Tibial nerve (tissue), 4 donors: ENCODE measurements at places on chromosomes 6 and 20. TPM values are rescaled to one million over a fixed set of nuclear protein-coding genes. Genes with fewer than 3 reads are reported as not detected.

AIF1 gene
- 51.5 TPM for total RNA-seq

GSTA4 gene
- total RNA-seq, result 34.7 TPM

BACH2 gene
- 11.1 TPM for total RNA-seq

TRMT6 gene
- 13.6 TPM for total RNA-seq

SEMG1 gene
- not detected for total RNA-seq

DYNLT2 gene
- total RNA-seq, result 2.2 TPM

SLC25A27 gene
- 47.4 TPM for total RNA-seq

SALL4 gene
- 1.2 TPM for total RNA-seq

GPX5 gene
- total RNA-seq, result not detected

ATP6V1G2 gene
- total RNA-seq, result 2.4 TPM

RAB44 gene
- total RNA-seq, result 0.39 TPM

NMBR gene
- total RNA-seq, result 1.1 TPM

DNA sequence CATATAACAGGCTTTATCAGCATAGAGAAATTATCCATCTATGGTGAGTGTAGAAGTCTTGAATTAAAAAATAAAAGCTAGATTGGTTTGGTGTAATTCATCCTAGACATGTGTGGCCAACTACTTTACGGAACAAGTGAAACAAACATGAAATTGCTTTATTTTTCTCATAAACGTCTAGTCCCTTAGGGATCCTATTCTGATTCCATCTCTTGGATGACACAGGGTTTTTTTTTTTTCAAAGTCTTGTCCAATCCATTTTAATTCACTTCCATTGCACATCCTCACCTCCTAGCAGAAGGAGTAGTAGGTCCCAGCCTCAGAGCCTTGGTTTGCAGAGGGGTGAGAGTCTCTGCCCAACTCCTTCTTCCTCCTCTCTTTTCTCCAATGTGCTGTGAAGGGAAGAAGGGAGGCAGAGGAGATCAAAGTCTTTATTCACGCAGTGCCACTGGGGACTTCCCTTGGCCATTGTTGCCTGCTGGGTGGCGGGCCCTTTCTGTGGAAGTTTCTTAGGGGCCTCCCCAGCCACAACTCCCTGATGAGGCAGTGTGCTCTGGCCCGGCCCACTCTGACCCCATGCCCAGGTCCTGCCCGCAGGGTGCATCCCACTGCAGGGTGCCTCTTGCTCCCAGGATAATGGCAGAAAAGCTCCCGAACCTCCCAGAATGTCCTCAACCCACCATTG is 104.4 kb upstream of the SNX9 start:
- DNase-seq, result no peak

DNA sequence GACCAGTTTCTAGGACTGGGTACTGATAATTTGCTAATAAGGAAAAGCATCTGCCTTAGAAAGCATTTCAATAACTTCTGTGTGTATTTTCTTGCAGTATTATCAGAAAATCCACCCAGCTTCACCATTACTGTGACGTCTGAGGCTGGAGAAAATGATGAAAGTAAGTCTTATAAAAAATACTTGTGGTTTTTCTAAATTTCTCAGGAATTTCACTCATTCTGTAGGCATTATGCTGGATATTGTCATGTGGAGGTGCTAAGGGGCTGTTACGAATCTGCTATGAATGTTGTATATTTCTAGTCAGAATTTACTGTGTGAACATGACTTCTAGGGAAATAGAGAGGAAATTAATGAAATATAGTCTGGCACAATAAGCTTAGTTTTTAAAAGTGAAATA is 8.9 kb downstream of the RWDD1 start:
- no peak for DNase-seq

DNA sequence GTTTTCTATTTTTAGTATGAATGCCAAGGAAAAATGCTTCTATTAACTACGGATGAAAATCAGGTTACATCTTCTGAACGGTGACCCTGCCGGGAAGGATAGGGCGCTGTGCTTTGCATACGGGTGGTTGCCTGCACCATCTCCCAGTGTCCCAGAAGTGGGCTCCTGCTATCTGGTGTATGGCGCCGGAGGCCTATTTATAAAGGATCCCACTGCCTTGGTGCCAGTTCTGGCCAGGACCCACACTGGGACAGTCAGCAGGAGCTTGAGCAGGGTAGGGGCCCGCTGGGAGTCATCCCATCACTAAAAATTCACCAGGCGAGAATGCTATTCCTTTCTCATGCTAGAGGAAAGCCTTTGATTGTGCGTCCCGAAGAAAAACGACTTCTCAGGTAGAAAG is 22.9 kb downstream of the TMEM242 start:
- no peak for DNase-seq

- no peak for DNase-seq
Observed at GRCh38 chr6:14929291-14929690, 316.6 kb upstream of the JARID2 start.

- DNase-seq, result no peak
Observed at GRCh38 chr6:165920896-165921671, 246.6 kb downstream of the TBXT start.

DNA sequence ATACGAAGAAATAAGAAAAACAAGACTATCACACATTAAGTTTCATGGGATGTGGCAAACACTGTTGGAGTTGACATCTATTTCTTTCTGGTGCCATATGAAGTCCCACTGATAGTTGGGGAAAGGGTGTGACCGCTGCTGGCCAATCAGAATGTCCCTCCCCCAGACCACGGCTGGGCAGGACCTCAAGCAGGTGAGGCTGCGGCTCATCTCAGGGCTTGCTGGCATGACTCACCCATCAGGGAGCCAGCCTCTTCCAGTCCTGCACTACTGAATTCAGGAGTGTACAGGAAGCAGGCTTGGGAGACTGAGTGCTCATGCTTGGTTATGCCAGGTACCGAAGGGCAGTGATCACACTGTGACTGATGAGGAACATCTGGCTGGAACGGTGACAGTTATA is 18.9 kb downstream of the PREP start:
- DNase-seq, result no peak

- no peak for DNase-seq
Observed at GRCh38 chr6:98124171-98124570, 710.2 kb upstream of the POU3F2 start.

GRCh38 chr20:37257988-37258387 is 3.6 kb downstream of the GHRH start:
- DNase-seq, result no peak

- DNase-seq, result peak; percentile 48
Observed at GRCh38 chr20:38730989-38731737, 6.9 kb downstream of the SLC32A1 start.

DNA sequence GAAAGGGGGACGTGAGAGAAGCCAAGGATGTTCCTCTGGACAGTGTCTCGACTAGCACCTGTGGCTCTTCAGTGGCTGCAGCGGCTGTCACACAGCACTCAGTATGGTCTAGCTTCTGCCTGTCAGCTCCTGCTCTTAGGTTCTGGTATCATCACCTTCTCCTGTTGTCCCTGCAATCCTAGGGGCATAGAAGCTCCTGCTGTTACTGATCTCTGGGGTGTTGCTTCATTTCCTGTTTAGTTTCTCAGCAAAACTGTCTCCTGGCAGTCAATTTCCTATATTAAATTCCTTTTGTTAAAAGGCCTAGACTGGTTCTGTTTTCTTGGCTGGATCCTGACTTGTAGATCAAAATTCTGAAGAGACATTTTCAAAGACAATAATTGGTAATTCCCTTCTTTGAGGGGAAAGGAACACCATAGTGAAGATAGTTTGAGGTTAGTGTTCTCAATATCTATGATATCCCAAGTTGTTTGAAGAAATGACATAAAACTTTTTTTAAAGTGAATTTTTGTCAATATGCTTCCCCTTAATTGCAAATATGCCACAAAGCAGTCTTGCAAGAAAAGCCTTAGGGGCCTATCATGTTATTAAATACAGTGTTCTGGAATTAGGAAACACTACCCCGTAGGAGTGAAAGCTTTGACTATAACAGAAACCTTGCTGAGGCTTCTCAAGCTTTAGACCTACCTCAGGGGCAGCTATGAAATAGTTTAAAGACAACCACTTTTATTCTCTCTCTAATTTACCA is 148.5 kb downstream of the KIF6 start:
- no peak for DNase-seq

DNA sequence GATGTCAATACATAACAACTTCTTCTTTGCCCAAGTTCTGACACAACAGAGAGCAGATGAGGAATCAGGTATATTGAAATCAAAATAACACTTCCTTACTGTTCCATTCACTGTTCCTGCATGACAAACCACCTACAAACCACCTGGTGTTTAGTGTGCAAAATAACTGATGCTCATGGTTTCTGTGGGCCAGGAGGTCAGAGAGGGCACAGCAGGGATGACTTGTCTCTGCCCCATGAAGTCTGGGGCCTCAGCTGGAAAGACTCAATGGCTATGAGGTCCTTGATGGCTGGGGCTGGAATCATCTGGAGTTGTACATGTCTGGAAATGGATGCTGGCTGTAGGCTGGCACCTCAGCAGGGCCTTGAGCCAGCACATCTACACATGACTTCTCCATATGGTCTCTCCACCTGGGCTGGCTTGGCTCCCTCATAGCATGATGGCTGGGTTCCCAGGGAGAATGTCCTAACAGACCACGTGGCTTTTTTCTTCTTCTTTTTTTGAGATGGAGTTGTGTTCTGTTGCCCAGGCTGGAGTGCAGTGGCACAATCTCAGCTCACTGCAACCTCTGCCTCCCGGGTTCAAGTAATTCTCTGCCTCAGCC is 7.4 kb upstream of the COX4I2 start:
- DNase-seq, result no peak

DNA sequence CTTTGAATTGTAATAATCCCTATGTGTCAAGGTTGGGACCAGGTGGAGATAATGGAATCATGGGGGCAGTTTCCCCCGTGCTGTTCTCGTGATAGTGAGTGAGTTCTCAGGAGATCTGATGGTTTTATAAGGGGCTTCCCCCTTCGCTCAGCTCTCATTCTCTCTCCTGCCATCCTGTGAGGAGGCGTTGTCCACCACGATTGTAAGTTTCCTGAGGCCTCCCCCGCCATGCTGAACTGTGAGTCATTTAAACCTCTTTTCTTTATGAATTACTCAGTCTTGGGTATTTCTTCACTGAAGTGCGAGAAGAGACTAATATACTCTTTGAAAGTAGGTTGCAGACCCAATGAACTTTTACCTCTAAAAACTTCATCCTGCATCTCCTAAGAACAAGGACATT is 39.2 kb upstream of the KCNG1 start:
- DNase-seq, result no peak

- DNase-seq, result no peak
Observed at GRCh38 chr20:14992153-14992552, 654.7 kb upstream of the FLRT3 start.

DNA sequence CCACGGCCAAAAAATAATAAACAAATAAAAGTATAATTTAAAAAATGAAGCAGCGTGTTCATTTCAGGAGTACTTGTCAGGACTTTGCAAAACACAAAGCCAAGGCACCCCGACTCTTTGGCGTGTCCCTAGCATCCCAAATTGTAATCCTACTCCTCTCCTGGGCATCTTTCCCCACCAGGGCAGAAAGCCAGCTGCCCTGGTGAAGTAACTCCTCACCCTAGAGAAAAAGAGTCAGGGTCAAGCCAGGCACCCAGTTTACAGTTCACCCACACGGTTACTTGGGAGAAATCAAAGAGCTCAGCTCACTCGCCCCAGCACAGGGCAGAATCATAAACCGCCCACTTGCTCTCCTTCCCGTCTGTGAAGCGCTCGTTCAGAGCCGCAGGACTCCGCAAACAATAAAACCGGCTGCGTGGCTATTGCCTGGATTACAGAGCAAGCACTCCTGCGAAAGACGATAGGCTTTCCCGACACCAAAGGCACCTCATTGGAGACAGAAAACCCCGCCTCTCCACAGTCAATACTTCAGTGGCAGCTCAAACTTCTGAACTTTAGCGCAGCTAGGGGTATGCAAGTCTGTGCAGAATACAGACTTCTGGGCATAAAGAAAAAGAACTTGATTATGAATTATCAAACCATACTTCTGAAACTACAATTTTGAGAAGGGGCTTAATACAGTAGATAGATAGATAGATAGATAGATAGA is 73.0 kb upstream of the NHSL1 start:
- DNase-seq, result peak; percentile 60

GRCh38 chr20:38673261-38673660 is 51.0 kb upstream of the SLC32A1 start:
- no peak for DNase-seq

DNA sequence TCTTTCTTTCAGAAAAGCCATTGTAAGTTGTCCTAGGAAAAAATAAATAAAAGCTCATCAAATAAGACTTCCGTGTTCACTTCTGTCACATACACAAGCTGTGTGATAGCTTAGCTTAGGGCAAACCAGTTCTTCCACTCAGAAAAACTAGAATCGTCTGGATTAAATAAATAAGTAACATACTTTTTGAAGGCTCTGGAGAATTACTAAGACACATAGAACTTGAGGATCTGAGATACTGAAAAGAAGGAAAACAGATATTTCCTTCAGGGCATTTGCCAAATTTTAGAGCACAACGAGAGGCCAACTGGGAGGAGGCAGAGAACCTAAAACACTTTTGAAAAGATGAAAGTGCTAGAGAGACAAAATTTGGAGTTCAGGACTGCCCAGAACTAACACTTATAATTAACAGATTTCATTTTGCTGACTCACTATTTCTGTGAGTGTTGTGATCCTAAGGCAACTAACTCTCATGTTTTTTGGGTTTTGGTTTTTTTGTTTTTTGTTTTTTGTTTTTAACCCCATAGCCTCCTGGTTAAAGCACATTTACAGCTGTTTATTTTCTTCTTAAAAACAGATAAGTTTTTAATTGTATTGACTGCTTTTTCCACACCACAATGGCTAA is 38.7 kb upstream of the THEMIS start:
- DNase-seq, result no peak

DNA sequence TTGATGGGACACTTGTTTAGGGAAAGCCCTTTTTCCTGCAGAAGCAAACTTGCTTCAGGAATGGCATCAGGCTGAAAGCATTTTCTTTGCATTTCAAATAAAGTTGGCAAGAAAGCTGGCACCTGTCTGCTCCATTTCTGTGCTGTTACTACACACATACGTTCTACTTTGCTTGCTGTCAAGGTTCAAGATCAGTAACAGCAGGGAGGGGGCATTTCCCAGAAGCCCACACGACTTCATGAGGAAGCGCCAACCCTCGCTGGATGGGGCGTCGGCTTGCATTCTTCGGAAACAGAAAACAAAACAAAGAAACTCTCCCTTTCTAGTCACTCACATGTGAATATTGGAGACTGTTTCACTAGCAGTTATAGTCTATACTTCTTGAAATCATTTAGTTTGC is 46.4 kb downstream of the AKAP12 start:
- DNase-seq, result no peak

- DNase-seq, result no peak
Observed at GRCh38 chr6:52407467-52407866, 12.7 kb upstream of the EFHC1 start.

GRCh38 chr6:151352410-151353396 is 38.7 kb downstream of the ZBTB2 start:
- no peak for DNase-seq

- no peak for DNase-seq
Observed at GRCh38 chr6:163398115-163398514, 16.4 kb upstream of the QKI start.

- DNase-seq, result no peak
Observed at GRCh38 chr6:16285467-16286150, 47.2 kb downstream of the GMPR start.
